ENCODE measurements at places on chromosomes 4 and X.

GRCh38 chr4:164648151-164648848, 105.6 kb upstream of the SMIM31 start:
- DNase-seq: no peak

- DNase-seq: no peak
These were observed 223.7 kb downstream of the PDHA2 start for GRCh38 chr4:96063639-96064038.

GRCh38 chr4:65865489-65865888, 195.2 kb upstream of the EPHA5 start:
- no peak for DNase-seq

GRCh38 chr4:179678093-179678814, 2236.0 kb upstream of the AGA start:
- DNase-seq: no peak

GRCh38 chr4:56655627-56656345, 25.3 kb downstream of the HOPX start:
- peak; percentile 39 for DNase-seq

GRCh38 chr4:8164194-8164565, 5.6 kb upstream of the ABLIM2 start:
- DNase-seq: no peak

- DNase-seq: no peak
These were observed 28.9 kb upstream of the TLL1 start for GRCh38 chr4:165844161-165844560.

DNA sequence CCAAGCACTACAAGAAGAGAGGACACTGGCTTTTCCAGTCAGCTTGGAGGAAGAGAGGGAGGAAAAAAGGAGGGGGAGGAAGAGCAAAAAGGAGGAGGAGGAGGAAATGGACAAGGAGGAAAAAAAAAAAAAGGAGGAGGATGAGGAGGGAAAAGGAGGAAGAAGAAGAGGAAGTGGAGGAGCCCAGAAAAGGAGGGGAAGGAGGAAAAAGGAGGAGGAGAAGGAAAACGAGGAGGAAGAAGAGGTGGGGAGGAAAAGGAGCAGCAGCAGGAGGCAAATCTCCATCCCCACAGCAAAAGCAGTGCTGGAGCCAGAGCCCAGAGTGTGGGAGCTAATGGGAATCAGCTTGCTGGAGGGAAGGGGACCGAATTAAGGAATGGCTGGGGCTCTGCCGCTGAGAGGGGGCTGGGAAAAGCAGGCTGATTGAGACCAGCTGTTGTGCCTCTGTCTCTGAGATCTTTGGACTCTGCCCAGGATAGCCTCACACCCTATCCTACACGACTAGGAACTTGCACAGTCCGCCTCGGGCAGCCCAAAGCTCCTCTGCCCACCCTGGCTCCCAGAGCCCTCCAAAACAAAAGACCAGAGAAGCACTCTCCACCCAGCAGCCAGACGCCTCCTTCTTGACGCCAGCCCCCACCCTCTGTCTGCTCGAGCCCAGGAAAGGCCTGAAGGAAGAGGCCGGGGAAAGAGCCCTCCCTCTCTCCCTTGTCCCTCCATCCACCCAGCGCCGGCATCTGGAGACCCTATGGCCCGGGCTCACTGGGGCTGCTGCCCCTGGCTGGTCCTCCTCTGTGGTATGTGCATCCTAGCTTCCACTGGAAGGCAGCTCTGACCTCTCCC, at the start of gene XPNPEP2:
Gene XPNPEP2 (plus strand): TSS at position 514 of the 843 bp plus-strand sequence. CDS start 235 bp downstream, at position 749.
- DNase-seq: no peak

GRCh38 chr4:168521721-168522120, 24.9 kb downstream of the PALLD start:
- no peak for DNase-seq

DNA sequence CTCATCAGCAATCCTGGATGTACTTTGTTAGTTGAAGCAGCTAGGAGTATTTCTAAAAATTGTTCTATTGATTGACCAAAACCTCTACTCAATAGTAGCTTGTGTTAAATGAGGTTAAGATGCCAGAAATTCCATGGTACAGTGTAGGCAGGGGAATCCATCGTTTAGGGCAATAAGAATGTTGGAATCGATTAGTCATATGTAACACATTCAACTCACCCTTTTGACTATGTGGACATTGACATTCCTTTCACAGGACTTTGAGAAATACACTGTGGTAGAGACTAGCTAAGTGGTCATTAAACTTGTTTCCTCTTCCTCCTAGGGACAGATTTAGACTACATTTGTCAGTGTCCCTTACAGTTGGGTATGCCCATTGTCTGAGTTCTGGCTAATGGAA, 40.2 kb downstream of the KDM5C start:
- DNase-seq: no peak

DNA sequence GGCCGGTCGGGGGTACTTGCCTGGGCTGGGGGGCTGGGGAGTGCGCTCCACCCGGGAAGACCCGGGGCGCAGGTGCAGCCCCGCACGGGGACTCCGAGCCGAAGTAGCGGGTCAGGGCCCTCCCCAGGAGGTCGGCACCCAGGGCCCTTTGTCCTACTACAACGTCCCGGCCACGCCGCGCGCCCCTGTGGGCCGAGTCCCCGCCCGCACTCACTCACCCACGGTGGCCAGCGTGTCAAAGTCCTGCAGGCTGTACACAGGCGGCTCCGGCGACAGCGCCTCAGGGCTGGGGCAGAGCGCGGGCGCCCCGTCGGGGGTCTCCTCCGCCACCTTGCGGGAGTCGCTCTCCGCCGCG, 602 bp downstream of the PRKX start:
- DNase-seq: peak; percentile 15

- peak; percentile 85 for DNase-seq
These were observed 45.2 kb downstream of the TRIM2 start for GRCh38 chr4:153249199-153250041.

DNA sequence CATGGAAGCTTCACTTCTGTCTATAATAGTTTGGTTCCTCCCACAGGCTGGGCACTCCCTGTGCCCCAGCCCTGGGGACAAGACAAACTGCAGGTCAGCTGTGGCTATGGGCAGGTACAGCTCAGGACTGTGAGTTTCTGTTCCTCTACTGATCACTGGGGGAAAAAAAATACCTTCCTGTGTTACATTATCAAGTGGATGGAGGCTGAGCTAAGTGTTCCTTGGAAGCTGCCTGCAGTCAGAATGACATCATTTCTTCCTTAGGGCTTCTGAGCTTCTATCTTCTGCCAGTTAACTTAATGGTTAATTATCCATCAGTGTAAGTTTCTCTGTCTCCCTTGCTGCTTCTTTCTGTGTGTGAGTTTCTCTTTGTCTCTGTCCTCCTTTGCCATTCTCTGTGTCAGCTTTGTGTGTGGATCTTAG, 4.6 kb downstream of the RAB33A start:
- DNase-seq: no peak

DNA sequence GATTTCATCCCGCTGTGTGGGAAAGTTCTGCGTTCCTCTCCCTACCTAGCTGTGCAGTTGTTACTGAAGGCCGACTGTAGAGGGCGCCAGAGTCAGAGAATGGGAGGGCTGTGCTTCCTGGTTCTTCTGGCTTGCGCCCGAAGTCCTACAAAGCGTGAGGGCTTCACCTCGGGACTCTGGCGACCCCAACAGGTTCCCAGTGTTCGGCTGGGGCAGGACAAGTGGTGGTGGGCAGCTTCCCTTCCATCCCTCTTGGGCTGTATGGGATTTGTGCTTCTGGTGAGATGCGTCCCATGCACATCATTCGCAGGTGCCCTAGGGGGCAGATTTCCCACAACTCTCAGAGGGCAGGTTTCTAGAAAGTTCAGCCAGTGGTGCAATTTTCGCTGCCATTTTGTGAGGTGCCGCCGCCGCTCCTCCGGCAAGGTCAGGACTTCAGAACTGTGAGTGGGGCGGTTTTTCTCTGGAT, 27.3 kb downstream of the CT45A1 start:
- DNase-seq: peak; percentile 64

GRCh38 chrX:19343535-19344408, at the start of gene PDHA1:
TSS of gene PDHA1 (plus strand) at chrX:19343927. CDS start at chrX:19344038, 111 bp downstream.
- peak; percentile 94 for DNase-seq

DNA sequence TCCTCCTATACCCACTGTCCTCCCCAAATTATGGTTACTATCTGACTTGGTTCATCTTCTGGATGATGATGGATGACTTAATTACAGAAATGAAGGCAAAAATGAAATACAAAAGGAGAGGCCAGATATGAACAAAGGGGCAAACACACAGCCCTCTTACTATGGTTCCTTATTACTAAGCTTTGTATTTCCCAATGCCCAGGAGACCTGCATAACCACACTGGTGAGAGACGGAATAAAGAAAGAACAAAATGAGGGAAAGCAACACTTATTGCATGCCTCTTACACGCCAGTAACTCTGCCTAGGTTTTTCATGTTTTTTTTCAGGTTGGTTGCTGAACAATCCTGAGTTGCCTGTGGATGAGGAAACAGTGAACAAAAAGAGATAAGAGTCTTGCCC, 120.5 kb downstream of the SLC10A7 start:
- no peak for DNase-seq

DNA sequence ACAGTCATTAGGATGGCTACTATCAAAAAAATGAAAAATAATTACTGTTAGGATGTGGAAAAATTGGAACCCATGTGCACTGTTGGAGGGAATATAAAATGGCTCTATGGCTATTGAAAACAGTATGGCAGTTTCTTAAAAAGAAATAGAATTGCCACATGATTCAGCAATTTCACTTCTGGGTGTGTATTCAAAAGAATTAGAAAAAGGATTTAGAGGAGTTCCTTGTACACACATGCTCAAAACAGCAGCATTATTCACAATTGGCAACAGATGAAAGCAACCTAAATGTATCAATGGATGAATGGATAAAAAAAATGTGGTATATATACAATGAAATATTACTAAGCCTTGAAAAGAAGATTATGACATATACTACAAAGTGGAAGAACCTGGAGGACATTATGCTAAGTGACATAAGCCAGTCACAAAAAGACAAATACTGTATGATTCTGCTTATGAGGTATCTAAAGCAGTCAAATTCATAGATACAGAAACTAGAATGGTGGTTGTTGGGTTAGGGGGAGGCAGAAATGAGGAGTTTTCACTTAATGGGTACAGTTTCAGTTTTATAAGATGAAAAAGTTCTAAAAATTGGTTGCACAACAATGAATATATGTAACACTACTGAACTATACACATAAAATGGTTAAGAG, 123.2 kb downstream of the ELOVL6 start:
- DNase-seq: no peak

- no peak for DNase-seq
These were observed 265.4 kb downstream of the RAPGEF2 start for GRCh38 chr4:159368320-159368719.

GRCh38 chrX:155632431-155633100, 19.8 kb upstream of the TMLHE start:
- peak; percentile 19 for DNase-seq

DNA sequence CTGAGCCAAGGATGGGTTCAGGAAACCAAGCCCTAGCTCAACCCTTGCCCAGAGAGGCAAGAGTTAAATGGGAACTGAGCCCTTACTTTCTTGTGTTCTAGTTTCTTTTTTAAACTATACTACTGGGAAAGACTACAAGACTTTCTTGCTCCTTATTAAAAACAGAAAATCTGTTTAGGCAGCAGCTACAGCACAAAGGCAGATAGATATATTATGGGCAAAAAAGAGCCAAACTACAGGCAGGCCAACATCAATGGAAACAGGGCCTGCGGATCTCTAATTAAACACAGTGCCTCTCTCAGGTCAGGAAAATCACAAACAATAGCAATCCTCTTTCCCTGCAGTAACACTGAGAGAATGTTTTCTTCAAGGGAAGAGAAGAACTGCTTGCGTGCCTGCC, 226.0 kb downstream of the LDB2 start:
- no peak for DNase-seq

- no peak for DNase-seq
These were observed 3.0 kb upstream of the SPATA4 start for GRCh38 chr4:176198316-176198903.

DNA sequence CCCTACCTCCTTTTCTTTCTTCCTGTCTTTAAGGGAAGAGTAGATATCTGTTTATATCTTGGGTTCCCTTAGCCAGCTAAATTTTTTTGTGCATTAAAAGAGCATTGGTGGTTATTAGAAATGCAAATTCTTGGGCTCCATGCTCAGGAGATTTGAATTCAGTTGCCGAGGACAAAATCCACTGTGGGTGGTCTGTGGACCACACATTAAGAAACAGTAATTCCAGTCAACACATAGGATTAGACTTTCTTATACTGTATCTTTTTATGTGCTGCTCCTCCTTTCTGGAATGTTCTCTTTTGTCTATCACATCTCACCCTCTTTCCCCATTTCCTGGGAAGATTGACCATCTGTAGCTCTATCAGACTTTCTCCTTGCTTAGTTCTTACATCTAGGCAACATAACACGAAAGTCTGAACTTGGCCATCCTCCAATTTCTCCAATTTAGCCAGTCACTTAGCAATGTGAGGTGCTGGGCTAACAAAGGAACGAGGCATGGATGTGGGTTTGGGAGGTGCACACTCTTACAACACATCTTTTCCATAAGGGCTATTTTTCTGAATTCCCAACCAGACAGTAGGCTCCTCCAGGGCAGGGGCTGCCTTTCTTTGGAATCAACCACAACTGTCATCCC, 5.3 kb upstream of the PDLIM3 start:
- no peak for DNase-seq

DNA sequence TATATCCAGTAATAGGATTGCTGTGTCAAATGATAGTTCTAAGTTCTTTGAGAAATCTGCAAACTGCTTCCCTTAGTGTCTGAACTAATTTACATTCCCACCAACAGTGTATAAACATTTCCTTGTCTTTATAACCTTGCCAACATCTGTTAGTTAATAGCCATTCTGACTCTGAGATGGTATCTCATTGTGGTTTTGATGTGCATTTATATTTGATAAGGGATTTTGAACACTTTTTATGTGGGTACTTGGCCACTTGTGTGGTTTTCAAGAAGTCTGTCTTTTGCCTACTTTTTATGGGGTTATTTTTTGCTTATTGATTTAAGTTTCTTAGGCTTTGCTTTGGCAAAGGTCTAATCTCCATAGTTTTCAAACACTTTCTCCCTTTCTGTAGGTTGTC, 189.9 kb upstream of the CXCL13 start:
- DNase-seq: no peak

DNA sequence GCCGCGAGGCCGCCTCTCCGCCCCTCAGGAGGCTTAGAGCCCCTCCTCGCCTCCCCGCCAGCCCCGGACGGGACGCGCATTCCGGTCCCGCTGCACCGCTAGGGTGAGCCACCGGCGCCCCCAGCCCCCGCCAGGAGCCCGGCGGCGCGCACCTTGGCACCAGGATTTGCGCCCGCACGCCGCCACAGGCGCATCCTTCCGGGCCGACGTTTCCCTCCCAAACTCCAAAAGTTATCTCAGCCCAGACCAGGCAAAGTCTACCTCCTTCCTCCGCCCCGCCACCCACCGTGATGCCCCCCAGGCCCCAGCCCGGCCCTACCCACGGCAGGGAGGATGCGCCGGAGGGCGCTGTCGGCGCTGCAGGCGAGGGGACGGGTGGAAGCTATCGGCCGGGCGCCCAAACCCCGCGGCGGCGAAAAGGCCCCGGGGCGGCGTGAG, 538 bp downstream of the SCML2 start:
- DNase-seq: peak; percentile 28
